ENCODE measurements at places on chromosomes 16 and 17.
A peak's percentile ranks its signal among the peaks of the same experiment; 100 is the strongest.

- no peak for DNase-seq
These were observed 193.9 kb upstream of the SOX9 start for GRCh38 chr17:71926746-71927398.

DNA sequence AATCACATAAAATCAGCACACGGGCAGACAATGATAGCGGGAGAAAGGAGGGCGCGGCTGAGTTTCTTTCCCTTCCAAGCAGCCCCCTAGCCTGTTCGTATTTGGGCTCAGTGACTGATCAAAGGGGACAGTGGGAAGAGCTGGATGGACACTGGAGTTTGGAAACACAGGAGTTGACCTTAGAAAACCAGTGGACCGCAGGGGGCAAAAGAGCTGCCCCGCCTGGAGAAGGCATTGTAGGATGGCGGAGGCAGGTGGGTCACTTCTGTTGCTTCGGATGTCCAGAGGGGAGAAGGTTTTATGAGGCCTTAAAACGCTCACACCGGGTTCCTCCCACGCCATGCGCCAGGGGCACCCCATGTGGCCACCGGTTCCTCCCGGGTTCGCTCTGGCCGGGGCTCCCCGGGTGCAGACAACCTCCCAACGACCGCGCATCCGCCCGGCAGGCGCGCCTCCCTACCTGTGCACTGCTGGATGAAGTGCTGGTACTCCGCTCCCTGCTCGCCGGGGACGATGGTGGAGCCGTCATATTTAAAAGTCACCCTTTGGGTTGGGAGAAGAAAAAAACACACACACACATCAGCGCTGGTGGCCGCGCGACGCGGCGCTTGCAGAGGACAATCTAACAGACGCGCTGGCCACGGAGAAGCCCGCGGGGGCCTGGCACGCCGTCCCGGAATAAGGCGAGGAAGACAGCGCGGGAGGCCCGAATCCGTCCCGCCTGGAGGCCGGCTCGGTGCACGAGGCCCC lies 662 bp downstream of the COTL1 start:
- peak; percentile 33 for DNase-seq

GRCh38 chr17:31549121-31549524 lies 157.6 kb downstream of the RAB11FIP4 start:
- peak; percentile 35 for DNase-seq

DNA sequence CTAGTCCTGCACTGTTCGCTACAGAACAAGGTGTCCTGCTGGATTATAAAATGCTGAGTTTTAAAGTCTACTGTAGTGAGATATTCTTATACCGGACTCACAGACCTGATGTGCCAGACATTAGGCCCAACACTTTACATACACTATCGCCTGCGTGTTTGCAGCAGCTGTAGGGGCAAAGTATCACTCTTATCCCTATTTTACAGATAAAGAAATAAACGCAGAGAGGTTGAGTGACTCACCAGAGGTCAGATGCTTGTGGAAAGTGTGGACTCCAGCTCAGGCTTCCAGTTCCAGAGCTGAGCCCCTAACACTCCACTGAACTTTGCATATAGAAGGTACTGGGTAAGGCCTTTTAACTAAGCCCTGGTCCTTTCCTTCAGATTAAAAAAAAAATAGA lies 47.4 kb downstream of the PLXDC1 start:
- no peak for DNase-seq

DNA sequence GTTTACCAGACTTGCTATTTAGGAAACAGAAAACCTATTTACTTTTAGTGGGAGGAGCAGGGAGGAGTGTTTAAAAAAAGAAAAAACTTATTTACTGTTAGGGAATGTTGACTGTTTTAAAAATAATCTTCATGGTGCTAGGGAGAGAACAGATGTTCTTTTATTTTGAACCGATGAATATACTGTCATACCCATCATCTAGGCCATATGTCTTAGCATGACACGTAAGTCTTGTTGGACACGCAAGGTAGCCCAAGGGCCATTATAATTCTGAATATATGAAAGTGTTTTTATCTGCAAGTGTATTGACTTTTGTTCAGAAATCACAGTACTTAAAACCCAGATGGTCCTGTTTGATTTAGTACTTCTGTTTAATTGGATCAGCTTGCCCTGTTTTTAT lies 11.6 kb downstream of the WIPF2 start:
- no peak for DNase-seq

DNA sequence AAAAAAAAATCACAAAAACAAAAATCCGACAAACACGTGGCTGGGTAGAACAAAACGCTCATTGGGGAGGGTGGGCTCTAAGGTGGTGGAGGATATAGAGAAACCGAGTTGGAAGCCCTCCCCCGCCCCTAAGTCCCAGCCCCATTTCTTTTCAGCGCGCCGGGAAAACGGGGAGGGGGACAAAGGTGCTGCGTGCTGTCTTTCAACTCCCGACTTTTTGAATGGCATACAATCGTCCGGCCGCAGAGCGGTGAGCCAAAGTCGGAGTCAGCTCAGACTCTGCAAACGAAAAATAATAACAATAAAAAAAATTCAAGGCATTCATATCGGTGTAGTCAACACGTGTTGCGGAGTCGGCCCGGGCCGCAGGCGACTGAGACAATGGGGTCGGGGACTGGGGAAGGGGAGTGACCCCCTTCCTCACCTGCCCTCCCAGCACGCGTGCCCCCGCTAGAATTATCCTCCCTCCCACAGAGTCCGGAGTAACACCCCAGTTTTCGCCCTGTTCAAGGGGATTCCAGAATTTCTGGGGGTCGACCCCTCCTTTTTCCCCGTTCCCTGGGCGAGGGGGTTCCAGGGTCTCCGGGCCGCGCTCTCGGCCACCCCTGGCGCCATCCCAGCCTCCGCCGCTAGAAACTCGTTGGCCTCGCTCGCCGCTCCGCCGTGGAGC lies 1.7 kb upstream of the IGF2BP1 start:
- no peak for DNase-seq

GRCh38 chr16:85211271-85211801 lies 99.1 kb upstream of the CIBAR2 start:
- DNase-seq, result peak; percentile 48

DNA sequence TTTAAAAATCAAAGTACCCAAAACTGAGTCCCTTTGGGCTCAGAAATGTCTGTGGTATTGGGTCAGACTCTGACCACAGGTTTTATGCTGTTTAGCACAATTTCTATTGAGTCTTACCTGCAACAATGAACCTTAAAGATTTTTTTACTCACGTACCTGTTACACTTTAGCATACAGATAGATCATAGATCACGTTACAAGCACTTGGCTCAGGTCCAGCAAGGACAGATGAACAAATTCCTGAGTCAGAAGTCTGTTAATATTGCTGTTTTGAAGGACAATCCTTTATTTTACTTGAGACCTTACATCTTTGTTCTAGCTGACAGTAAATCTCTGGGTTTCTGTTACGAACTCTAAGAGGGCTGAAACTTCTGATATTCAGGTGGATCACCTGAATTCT lies 12.8 kb downstream of the SLC7A6OS start:
- peak; percentile 37 for DNase-seq

Measured in ACHN (cell line).